ENCODE measurements at places on chromosomes 6 and 20.
A peak's percentile ranks its signal among the peaks of the same experiment; 100 is the strongest.

GRCh38 chr6:158869826-158870648 is 50.9 kb upstream of the EZR start:
- peak; percentile 93 for DNase-seq
- peak overlapping the region; percentile 59 for H3K4me3 ChIP-seq
- peaks cover 6% of the 10 kb centered on the region for H3K4me1 ChIP-seq
- H3K36me3 ChIP-seq: no peaks in the 10 kb centered on the region
- H3K27me3 ChIP-seq: no peaks in the 10 kb centered on the region

- no peak overlapping the region for H3K4me3 ChIP-seq
- H3K36me3 ChIP-seq: no peaks in the 10 kb centered on the region
- H3K27me3 ChIP-seq: no peaks in the 10 kb centered on the region
- no peak overlapping the region for H3K27ac ChIP-seq
- DNase-seq: no peak
Observed at GRCh38 chr20:14582855-14583254, 245.4 kb upstream of the FLRT3 start.

- no peaks in the 10 kb centered on the region for H3K36me3 ChIP-seq
- H3K4me1 ChIP-seq: no peaks in the 10 kb centered on the region
- H3K27ac ChIP-seq: no peak overlapping the region
- DNase-seq: no peak
- no peak overlapping the region for H3K4me3 ChIP-seq
Observed at GRCh38 chr6:27667657-27668441, 194.9 kb upstream of the ZNF184 start.

DNA sequence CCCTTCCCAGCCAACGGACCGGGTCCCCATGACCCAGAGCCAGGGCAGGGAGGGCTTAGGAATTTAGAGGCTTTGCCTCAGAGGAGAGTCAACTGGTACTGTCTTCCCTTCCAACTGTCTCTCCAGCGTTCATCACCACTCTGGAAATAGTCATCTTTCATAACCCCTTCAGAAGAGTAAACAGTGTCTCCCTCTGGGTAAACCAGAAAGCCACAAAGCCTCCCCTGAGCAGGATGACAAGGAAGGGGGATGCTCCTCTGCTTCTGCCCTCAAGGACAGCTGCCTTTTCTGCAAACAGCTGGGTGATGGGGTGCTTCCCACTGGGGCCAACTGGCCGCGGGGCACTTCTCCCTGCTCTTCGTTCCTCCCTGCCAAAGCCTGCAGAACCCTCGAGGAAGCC is 90.1 kb downstream of the PSMG4 start:
- H3K27ac ChIP-seq: no peak overlapping the region
- no peak overlapping the region for H3K4me3 ChIP-seq
- H3K36me3 ChIP-seq: no peaks in the 10 kb centered on the region
- H3K4me1 ChIP-seq: peaks cover 15% of the 10 kb centered on the region

GRCh38 chr6:79065232-79065631 is 12.8 kb downstream of the PHIP start:
- H3K36me3 ChIP-seq: no peaks in the 10 kb centered on the region
- H3K27ac ChIP-seq: no peak overlapping the region
- H3K27me3 ChIP-seq: no peaks in the 10 kb centered on the region
- H3K4me3 ChIP-seq: no peak overlapping the region

Data from MM.1S (cell line).